ENCODE measurements at places on chromosomes 1 and 21.

- no peak for DNase-seq
These were observed 30.2 kb downstream of the SLC22A15 start for GRCh38 chr1:116006486-116006964.

DNA sequence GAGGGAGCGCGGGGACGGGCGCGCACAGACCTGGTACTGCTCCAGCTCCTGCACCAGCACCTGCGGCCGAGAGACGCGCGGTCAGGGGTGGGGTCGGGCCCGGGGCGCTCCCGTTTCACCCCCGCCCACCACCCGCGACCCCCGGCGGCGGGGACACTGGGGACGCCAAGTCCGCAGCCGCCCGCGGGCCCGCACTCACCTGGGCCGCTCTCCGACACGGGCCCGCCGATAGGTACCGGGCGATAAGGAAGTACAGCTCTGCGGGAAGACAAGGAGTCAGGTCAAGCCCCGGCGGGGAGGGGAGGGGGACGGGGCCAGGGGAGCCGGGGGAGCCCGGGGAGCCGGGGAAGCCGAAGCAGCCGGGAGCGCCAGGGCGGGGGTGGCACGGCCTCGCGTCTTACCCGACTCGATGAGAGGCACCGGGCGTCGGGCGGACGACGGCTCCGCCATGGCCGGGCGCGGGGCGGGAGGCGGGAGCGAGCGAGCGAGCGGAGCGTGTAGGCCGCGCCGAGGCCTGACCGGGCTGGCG, 326 bp downstream of the BRWD1 start:
- peak; percentile 21 for DNase-seq

- DNase-seq: no peak
These were observed 286.7 kb downstream of the HLX start for GRCh38 chr1:221165839-221166500.

- DNase-seq: no peak
These were observed 70.7 kb downstream of the C1orf21 start for GRCh38 chr1:184457500-184457899.

- DNase-seq: no peak
These were observed 100.6 kb upstream of the ACTL8 start for GRCh38 chr1:17654519-17654918.

DNA sequence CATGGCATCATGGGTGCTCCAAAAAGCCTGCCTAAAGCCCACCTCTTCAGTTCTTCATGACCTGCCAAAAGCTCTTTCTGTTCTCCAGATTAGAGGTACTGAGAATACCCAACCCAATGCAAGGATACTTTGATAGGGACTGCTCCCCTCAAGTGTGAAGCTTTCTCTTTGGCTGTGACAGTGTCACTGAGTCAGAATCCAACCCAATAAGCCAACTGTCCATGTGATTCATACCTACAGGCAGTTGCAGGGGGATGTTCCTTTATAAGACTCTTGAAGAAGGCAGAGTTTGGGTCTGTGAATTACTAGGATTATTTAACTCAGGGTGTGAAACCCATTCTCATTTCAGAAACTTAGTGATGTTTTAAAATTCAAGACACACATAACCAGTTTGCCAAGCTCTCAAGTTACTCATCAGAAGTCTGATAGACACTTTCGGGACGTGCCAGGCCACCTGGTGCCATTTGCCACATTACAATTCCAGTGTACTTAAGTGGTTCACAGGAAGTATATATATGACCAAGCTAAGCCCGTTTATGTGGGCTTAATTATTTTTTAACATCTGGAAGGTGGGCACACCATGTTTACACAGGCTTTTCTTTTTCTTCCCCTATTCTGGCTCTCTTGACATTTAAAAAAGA, 265.8 kb downstream of the NFIA start:
- DNase-seq: no peak

DNA sequence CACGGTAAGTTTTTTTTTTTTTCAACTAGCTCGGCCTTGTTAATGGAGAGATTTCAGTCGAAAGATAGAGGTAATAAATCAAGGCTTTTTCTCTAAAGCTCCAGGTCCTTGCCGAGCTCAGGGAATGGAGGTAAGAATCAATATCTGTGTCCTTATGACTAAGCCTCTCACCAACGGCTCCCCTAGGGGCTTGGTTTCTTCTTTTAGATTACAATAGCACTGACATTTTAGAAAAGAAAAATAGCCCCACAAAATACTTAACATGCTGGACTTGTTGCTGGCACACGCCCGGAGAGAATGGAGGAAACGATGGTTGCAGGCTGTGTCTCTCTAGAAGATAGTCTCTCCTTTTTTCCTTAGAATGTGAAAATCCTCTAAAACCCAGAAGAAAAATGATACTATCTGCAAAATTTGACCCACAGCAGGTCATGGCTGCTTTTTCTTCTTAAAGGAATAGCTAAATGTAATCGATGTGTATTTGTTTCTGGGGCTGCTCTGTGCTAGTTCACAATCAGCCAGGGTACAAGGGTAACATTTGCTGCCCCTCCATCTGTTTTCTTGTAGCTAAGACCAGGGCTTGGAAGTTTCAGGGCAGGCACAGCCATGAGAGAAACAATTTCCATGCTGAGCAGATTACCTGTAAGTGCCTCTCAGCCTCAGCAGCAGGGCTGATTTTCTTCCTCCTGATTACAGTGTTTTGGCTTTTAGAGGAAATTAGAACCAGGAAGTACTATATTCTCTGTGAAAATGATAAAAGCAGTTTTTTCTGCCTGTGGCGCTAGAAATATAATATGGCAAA, 86.2 kb upstream of the GNG12 start:
- DNase-seq: no peak

- no peak for DNase-seq
These were observed 5.7 kb upstream of the PPP1R15B start for GRCh38 chr1:204417074-204417997.

DNA sequence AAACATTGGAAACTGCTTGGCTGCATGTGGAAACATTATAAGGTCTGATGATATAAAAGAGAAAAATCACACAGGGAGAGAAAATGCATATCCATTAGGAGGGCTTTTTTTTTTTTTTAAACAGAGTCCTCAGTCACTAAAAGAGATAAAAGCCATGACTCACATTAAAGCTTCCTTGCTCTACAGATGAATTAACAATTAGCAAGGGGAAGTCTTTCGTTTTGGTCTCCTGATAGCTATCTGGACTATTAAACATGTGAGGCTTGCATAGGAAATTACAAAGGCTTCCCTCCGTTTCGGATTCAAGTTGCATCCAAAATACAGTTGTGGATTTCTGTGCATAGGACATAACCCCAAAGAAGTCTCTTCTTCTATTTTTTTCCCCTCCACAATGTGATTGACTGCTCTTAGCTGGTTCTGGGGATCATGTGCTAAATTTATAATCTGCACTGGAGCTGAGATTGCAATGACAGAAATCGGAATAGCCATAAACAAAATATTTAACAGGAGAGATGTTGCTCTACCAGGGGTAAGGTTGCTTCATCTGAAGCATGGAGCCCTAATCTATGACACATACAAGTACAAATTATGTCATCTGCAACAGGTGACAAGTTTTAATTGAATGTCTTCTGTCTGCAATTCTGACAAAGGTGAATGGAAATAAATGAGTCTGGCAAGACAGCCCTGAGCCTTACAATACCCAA, 146.8 kb downstream of the ESRRG start:
- no peak for DNase-seq

Data from GM19239 (cell line).